ENCODE measurements at places on chromosomes 2 and 18.

- no peak for DNase-seq
These were observed 110.6 kb downstream of the C2orf74 start for GRCh38 chr2:61272421-61273070.

GRCh38 chr2:189608795-189609422, 28.3 kb upstream of the SLC40A1 start:
- no peak for DNase-seq

DNA sequence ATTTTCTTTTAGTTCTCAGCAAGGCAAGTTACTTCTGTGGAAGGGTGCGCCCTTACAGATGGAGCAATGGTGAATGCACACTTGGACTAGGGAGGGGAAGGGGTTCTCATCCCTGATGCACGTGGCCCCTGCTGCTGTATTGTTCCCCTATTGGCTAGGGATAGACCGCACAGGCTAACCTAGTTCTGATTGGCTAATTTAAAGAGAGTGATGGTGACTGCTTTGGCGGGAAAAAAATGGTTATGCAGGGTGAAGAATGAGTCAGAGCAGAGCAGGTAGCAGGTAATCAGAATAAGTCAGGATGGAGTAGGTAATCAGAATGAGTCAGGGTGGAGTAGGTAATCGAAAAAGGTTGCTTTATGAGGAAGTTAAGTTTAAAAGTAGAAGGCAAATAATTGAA, 171.5 kb downstream of the MTCL1 start:
- no peak for DNase-seq

DNA sequence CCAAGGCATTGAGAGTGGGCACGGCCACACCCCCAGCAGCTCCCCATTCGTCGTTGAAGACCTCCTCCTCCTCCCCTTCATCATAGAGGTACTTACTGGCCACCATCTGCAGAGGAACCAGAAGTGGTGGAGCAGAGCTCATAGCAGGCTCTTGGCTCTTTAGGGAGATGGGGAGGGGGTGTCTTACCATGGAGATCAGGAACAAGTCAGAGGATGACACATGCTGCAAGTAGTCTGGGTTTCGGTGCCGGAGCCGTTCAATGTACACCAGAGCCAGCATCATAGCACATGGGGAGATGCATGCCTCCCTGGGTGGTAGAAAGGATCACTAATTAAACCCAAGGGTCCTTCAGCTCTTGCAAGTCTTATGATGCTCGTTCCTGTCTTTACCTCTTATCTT, 1.9 kb downstream of the CNPPD1 start:
- DNase-seq: no peak

DNA sequence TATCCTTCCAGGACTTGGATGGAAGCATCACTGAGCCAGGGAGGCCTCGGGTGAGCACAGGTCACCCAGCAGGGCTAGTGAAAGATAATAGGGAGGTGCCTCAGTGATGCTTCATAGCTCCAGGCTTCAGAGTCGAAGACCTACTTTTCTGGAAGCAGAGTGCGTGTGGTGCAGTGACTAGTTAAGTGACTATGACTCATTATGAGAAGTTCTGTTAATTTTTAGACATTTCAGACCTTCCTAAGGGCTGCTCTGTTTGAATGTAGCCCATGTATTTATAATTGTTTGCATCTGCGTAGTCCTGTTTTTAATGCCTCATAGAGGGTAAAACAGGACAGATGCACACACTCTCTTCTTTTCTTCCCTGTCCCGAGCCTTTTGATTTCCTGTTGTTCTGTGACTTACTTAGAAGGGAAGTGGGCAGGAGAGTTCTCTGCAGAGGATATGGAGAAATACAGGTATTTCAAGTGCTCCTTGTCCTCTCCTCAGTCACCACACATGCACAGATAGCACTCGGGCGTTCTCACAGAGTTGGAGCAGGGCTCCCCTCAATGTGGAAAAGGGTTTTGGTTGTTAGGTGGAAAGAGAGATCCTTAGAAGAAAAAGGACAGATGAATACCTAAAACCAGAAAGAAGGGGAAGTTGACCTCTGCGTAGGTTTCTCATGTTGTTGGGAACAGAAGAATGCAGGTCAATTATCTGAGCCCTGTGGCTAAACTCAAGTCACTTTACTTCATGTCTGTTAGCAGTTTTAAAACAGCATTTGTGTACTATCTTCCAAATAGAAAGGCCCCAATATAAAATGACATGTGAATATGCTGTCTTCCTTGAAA, 34.7 kb downstream of the RALB start:
- no peak for DNase-seq

- no peak for DNase-seq
These were observed 25.1 kb downstream of the CIB4 start for GRCh38 chr2:26615860-26616705.

DNA sequence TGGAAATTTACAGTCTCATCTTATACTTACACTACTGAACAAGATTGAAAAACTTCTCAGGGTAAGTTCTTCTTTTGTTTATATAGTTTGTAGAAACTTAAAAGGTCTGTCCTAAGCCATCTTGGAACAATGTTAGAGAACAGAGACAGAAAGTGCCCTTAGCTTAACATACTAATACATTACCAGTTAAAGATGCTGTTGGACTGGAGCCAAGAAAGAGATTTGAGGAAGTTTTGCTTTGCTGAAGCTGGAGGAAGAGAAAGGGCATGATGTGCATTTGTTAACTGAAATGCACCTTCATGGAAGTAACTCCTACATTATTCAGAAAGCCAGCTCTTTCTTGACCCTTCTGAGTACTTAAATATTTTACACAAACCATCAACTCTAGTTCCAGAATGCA, 66.5 kb upstream of the TNFRSF11A start:
- no peak for DNase-seq

GRCh38 chr2:240257940-240258580, 117.6 kb upstream of the OTOS start:
- DNase-seq: no peak

DNA sequence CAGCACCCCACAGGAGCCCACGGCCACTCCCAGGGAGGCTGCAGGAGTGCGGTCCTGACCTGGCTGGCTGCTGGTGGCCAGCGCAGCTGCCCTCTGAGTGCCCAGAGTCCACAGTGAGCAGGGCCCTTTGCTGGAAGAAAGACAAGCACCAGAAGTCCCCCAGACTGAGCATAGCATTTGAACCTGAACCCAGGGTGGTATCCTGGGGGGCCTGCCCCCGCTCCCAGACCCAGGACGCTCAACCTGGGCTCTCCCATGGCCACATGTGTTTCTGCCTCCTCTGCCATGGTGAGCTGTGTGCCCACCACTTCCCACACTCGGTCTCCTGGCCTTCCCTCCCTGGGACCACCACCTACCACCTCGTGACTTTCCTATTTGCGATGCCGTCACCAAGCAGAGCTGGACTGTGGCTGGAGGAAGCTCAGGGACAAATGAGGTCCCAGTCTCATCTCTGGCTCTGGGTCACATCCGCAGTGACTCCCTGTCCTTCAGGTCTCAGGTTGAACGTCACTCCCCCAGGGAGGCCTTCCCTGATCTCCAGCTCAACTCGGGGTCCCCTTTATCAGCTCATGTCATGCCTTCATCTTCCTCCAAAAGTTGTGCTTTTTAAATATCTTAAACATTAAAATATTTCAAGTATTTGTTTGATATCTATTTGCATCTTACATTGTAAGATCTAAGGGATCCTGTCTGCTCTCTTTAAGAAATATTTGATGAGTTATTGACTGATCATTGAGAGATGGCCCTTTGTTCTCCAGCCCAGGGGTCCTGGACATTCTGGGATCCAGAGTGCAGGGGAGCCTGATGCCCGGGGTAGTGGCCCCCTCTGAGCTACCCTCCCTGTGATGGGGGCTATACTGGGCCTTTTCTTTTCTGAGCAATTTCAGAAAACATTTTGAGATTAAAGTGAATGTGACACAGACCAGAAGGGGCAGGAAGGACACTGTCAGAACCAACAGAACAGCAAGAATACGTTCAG, 16.4 kb upstream of the GPR55 start:
- no peak for DNase-seq

- peak; percentile 70 for DNase-seq
These were observed 75.0 kb upstream of the RBBP8 start for GRCh38 chr18:22858121-22858520.

GRCh38 chr2:6793371-6793770, 72.3 kb downstream of the CMPK2 start:
- no peak for DNase-seq

DNA sequence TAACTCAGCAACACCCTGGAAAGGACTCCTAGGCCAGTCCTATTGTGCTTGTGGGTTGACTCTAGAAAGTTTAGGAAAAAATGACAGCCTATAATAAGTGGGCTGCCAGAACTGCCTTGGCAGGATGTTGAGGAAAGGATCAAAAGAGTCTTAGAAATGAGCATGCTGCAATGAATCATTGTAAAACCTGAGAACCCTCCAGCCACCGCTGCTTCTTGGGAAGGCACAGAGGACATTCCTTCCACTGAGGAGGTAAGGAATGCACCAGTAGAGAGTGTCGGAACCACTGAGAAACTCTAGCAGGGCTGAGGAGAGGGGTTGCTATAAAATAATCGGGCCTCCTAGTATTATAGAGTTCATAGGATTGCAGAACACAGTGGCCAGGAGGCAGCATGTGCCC, 146.7 kb upstream of the SMIM21 start:
- DNase-seq: no peak

DNA sequence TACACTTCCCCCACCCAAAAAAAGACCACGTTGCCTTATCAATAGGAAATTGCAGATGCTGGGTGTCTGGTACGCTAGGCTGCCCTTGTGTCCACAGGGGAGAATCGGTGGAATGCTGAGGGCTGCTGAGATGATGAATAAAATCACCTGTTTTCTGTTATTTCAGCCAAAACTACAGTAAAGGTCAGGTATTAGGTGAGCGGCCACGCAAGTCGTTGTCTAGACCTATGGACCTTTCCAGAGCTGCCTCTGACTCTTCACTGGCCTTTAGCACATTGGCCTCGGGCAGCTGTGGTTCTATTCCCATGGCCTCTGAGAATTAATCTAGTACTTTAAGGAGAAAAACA, 89.6 kb downstream of the MTCL1 start:
- no peak for DNase-seq

GRCh38 chr2:216285701-216286100, 86.6 kb downstream of the MARCHF4 start:
- DNase-seq: no peak

DNA sequence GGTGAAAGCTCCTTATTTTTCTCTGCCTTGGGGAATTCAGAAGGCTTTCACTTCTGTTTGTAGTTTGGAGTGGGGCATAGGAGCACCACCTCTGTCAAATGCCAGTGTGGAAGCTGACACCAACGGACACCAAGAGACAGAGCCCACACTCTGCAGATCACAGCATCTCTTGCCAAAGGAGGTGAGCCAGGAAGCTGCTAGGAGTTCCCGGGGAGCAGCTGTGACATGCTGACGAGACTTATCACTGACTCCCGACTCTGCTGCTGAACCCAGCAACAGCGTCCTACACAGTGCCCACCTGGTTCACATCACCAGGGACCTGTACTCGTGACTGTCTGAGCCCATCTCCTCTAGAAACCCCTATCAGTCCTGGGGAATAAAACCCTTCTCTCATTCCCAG, 8.1 kb downstream of the TEX51 start:
- DNase-seq: no peak

GRCh38 chr2:79952616-79953015, 351.9 kb downstream of the LRRTM1 start:
- no peak for DNase-seq

GRCh38 chr2:104856086-104856972, 2.4 kb downstream of the POU3F3 start:
- peak; percentile 49 for DNase-seq

- no peak for DNase-seq
These were observed 483.5 kb upstream of the SALL3 start for GRCh38 chr18:78496079-78496478.

DNA sequence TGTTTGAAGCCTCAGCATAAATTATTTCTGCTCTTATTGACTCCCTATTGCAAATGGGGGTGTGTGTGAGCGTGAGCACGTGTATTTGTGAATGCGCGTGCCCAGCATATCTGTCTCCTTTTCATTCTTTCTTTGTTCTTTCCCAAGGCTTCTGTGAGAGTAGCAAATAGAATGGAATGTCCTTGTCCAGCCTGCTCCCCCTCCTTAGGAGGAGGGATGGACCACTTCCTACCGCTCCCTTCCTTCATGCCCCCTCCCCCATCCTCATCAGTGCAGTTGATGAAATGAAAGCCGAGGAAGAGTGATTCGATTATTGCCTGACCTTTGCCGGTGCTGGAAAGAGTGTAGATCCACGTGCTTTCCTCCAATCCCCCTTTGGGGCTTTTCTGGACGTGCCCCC, 102.0 kb downstream of the CPO start:
- DNase-seq: no peak

GRCh38 chr2:186751790-186752189, 57.9 kb downstream of the FAM171B start:
- DNase-seq: no peak

- no peak for DNase-seq
These were observed 7.3 kb downstream of the SFXN5 start for GRCh38 chr2:73063909-73064875.

GRCh38 chr2:14445670-14446069, 186.8 kb upstream of the LRATD1 start:
- no peak for DNase-seq

- DNase-seq: no peak
These were observed 28.1 kb downstream of the ARHGAP25 start for GRCh38 chr2:68762665-68763064.

- DNase-seq: no peak
These were observed 172.7 kb downstream of the TWIST2 start for GRCh38 chr2:239020541-239021041.

- peak; percentile 44 for DNase-seq
These were observed 415.8 kb upstream of the DSEL start for GRCh38 chr18:67932271-67932670.

DNA sequence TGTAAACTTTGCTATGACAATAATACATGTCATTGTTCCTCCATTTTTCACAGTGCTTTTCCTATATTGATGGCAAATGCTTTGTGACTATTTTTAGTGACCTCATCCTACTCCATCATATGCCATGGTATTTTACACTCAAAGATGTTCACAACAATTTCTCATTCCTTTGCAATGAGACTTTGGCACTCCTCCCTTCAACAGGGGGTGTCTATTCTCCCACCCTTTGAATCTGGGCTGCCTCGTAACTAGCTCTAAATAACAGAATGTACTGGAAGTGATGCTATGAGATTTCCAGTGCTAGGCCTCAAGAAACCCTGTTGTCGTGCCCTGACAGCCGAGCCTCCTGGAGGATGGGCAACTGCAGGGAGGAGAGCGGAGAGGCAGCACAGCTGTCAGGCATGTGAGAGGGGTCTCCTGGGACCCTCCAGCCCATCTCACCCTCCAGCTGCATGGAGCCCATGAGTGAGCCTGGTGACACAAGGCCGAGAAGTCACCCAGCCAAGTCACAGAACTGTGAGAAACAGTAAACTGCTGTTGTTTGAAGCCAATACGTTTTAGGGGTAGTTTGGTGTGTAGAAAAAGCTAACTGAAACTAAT, 103.1 kb upstream of the APCDD1 start:
- DNase-seq: no peak

GRCh38 chr2:148971547-148971946, 67.0 kb upstream of the LYPD6B start:
- DNase-seq: no peak
